Choroid plexus epithelial cell (primary cell): ENCODE measurements at places on chromosomes 3 and 15.

GRCh38 chr3:114155370-114155821, 23.5 kb downstream of the DRD3 start:
- peak; percentile 41 for DNase-seq

DNA sequence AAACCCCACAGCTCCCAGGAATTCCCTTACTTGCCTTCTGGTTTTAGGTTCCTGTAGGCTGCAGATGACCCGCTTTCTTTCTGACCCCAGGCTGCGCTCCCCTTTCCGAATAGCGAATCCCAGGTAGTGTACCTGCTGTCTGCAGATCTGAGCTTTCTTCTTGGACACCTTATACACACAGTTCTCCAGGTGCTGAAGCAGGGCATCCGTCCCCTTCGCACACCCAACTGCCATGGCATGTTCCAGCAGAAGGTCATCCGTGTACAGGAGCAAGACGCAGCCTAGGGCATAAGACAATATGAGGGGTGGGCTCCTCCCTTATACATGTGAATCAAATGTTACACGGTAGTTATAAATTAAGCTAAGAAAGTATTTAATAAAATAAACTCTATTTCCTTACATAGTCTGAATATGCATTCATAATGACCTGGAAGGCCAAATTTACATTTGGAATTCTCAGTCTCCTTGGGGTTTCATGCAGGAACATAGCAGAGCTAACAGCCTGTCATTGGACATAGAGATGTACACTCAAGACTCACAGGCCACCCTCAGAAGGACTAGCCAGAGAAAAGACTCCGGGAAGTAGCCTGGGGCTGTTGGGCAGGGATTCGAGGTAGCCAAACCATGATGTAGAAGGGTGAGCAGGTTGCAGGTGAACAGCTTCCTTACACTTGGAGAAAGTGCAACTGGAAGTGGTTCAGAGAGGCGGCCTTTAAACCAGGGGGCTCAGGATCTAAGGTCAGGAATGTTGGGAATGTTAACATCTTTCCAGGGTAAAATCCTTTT, 8.2 kb upstream of the DNAAF4 start:
- DNase-seq = no peak

GRCh38 chr15:71219645-71220044, 104.4 kb downstream of the THSD4 start:
- peak; percentile 91 for DNase-seq

DNA sequence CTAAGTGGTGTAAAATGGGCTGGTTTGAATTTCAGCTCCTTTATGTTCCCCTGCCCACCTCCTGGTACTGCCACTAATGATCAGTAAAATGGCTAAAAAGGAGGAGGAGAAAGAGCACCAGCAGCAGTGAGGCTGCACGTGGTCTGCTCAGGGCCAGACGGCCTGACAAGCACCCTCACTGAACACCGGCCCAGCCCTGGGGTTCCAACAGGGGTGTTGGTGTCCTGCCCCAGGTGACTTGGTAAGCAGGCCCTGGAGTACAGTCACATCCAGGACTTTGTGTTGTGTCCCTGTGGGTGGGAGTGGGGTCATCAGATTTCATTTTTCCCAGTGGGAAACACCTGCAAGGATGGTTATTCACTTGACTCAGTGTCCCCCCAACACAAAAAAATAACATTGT, 5.4 kb downstream of the BAHD1 start:
- DNase-seq = no peak

DNA sequence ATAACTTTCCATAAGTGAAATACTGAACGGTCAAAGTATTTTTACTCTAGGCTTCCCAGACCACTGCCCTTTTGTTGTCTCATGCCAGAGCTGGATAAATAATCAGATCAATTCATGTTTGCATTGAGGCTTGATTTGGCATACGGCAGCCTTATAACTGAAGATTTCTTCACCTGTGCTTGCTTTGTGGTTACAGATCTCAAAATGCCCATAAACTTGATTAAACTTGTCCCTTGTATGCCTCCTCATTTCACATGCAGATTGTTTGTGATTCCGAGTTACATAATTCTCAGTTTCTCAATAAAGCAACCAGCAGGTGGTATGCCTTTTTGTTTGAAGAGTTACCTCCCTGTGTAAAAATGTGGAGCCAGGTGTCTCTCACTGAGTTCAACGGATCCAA, 211.4 kb upstream of the LRIG1 start:
- DNase-seq = no peak

- no peak for DNase-seq
These were observed 3.5 kb downstream of the PML start for GRCh38 chr15:73997986-73998385.

DNA sequence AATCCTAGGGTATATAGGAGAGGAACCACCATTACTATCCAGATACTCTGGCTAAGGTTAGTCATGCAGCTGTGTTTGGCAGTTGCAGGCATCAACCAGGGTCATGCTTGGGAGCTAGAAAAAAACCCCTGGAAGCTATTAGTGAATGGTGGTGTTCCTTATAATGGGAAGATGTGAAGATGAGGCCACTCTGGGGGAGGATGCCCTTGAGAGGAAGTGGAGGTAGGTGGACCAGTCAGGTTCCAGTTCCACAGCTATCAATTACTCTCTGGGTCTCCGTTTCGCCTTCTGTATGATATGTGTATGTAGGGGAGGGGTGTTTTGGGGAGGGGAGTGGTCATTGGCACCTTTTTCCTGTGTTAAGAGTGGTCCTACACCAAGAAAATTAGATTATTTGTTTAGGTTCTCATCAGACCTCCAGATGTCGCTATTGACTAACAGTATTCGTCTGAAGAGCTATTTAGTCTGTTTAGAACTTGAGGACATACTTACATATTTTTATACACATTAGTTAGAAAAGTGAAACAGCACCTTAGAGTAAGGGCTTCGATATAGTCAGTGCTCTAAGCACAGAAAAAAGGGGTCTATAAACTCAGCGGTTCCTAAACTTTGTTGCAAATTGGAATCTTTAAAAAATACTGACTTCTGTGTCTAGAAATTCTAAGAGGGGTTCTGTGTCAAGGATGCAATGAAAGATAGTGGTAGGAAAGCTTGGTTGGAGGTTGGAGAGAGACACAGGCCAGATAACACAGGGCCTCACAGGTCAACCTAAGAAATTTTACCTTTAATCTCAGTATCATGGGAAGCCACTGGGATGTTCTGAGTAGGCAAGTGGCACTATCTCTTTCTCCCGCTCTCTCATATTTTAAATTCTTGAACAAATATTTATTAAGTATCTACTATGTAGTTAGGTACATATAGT, 9.1 kb upstream of the HPS3 start:
- DNase-seq = peak; percentile 87

DNA sequence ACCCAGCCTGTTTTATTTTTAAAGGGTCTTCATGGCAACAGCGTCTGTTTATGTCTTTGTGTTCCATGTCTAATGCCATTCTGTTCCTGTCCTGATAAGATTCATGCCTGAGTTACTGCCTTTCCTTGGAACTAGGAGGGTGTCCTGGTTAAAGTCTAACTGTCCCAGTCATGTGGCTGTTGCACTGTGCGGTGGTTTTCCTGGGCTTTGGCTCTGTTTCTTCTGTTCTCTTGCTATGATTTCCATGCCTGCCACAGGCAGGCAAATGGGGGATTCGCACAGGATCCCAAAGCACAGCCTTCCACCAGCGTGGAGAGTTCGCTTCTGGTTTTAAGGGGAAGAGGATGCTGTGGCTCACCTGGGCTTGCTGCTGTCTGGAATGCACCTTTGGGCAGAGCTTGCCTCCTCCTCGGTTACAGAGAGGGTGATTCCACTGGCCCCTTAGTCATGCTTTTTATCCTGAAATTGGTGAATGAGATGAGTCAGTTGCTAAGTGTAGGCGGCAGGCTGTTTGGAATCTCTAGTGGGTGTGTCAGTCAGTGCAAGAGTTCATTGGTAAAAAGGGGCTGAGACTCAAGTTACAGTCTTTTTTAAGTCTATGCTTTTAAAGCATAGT, 86.8 kb downstream of the CCK start:
- DNase-seq = peak; percentile 93

DNA sequence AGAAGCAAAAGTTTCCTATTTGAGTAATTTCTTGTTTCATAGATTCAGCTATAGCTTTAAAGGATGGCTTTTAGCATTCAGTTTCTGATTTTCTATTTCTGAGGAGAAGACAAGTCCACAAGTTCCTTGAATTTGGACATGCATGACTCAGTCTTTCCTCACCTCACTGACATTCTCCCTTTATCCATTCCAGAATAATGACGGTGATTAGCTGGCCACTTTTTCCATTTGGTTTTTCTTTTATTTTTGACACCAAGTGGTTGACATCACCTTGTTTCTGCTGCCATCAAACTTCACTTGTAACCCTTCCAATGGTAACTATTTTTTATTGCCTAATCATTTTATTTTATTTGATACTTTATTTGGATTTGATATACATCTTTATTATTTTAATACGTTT, 404.4 kb upstream of the KCNMB2 start:
- peak; percentile 59 for DNase-seq

GRCh38 chr15:65260968-65261367, 25.7 kb downstream of the PARP16 start:
- DNase-seq = no peak

DNA sequence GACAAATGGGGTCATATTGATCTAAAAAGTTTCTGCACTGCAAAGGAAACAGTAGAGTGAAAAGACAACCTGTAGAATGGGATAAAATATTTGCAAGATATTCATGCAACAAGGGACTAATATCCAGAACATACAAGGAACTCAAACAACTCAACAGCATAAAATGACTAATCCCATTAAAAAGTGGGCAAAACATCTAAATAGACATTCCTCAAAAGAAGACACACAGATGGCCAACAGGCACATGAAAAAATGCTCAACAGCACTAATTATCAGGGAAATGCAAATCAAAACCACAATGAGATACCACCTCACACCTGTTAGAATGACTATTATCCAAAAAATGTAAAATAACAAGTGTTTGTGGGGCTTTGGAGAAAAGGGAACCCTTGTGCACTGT, 8.8 kb downstream of the SLC12A8 start:
- no peak for DNase-seq

GRCh38 chr15:75844629-75845335, 1.5 kb downstream of the UBE2Q2 start:
- no peak for DNase-seq

DNA sequence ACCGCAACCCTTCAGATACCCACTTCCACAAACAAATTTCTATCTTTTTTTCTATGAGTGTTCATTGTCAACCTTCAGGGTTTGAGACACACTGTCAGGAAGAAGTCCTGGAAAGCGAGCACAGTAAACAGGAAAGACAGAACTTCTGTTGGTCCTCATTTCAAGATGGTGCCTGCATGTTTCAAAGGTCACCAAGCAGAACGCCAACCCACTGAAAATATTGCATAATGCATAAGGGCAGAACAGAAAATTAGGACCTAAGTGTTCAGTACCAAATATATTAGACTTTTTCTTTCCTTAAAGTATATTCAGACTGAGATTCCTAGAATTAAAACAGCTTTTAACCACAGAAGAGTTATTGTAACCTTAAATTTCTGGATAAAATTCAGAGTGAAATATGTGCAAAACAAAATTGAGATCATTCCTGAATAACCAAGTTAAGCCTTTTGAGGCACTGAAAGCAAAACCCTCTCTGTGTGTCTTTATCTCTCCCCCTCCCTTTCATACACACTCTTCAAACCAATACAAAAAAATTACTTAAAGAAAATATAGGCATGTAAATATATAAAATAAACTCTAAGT, 387.8 kb upstream of the THBS1 start:
- DNase-seq = no peak

- no peak for DNase-seq
These were observed 1.8 kb downstream of the TM4SF1 start for GRCh38 chr3:149375501-149376196.

DNA sequence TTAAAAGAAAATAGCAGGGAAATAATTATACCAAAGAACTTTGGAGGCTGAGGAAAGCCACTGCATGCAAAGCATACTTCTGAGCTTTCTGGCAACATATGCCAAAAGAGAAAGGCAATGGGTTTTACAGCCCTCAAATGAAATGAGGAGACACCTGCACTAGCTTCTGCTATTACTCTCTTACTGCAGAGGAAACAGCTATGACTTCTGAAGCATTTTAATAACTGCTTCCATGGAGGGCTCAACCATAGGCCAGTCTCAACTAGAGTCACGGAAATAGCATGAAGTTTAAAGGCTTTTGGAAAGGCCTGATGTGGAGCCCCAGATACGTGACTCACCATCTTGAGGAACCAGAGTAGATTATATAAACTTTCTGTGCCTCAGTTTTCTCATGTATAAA, 114.8 kb downstream of the OXNAD1 start:
- no peak for DNase-seq

DNA sequence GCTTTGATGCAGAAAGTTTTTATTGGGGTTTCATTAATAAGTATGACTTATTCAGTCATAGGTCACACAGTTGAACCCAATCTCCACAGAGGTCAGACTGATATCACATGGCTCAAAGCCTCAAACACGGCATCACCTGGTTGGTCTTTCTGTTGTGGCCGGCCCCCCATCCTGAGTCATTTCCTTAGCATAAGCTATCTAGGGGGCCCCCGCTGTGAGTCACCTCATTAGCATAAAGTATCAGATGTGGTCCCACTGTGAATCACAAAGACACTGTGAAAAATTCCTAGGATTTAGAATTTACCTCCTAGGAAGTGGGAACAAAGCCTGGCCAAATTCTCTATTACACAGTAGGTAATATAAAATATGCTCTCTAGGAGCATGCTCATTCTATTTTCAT, 502.2 kb downstream of the PYDC2 start:
- peak; percentile 1 for DNase-seq

DNA sequence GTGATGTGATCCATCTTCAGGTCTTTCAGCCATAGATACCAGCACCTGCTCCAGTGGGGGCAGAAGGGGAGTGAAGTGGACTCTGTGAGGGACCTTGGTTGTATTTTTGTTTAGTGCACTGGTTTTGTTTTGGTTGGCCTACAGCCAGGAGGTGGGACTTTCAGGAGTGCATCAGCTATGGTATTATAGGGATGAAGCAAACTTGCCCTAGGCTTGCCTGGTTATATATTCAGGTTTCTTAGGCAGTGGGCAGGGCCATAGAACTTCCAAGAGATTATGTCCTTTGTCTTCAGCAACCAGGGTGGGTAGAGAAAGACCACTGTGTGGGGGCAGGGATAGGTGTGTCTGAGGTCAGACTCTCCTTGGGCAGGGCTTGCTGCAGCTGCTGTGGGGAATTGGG, 337.3 kb upstream of the SGO1 start:
- DNase-seq = no peak

DNA sequence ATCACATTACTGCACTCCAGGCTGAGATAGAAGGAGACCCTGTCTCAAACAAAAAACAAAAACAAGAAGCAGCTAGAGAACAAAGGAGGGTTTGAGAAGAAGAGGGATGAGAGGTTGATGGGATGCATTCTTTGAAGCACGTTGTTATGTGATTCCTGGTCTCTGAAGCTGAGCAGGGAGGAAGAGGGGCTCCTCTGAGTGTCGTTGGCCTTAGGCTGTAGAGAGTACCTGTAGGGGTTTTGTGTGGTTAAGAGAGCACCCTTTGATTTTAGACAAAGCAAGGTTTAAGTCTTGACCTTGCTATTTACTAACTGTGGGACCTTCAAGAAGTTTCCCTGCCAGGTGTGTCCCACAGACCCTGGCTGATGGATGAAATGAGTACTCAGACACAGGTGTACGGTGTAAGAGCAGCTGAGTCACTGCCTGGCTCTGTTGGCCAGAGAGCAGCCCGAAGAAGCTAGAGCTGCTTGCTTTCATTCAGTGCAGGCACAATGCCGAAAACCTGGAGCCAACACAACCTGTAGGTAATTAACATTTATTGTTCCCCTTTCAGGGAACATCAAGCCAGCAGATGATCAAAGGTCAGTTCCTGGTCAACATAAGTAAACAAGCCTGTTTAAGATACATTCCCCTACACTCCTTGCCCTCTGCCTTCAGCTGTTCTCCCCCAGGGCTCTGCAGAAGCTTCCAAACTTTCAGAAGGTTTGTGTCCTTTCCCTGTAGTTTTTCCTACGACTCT, 67.2 kb downstream of the LRRK1 start:
- DNase-seq = no peak

GRCh38 chr3:28853830-28854229, 427.0 kb upstream of the RBMS3 start:
- peak; percentile 56 for DNase-seq
